ENCODE measurements at places on chromosomes 1 and 21.

- H3K4me1 ChIP-seq = peaks cover 8% of the 10 kb centered on the region
- no peaks in the 10 kb centered on the region for H3K27me3 ChIP-seq
- no peak overlapping the region for H3K4me3 ChIP-seq
- no peak overlapping the region for H3K27ac ChIP-seq
- no peaks in the 10 kb centered on the region for H3K36me3 ChIP-seq
Measured at GRCh38 chr1:113917400-113918082, 11.6 kb upstream of the HIPK1 start.

DNA sequence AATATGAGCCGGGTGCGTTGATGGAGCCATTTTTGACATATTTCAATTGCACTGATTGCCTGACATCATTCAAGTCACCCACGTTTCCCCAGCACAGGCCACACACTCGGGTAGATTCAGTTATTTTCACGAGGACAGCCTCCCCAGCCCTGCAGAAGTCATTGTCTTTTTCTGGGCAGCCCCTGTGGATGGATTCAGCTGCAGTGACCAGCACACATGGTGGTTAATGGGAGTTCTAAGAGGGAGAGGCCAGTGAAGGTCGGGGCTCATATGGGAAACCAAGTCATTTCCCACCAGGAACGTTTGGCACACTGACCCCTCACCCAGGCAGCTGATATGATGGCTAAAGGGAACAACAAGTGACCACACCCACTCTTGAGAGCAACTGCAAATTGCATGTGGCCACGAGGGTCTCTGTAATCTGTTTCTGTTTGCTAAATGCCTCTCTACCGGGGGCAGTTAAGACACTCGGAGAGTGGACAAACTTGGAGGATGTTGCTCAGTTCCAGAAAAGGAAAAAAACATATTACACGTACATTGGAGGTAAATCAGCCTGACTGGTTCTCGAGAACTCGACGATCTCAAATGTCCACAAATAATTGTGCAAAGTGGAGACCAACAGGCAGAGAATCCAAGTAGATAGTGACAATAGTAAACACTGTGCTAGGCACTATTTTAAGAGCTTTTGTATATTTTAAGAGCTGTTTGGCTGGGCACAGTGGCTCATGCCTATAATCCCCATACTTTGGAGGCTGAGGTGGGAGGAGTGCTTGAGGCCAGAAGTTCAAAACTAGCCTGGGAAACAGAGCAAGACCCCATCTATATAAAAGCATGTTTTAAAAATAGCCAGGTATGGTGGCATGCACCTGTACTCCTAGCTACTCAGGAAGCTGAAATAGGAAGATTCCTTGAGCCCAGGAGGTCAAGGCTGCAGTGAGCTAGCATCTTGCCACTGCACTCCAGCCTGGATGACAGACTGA is 167.2 kb upstream of the IRF2BP2 start:
- H3K36me3 ChIP-seq = no peaks in the 10 kb centered on the region
- H3K4me1 ChIP-seq = peaks cover 3% of the 10 kb centered on the region
- H3K27me3 ChIP-seq = peaks cover 5% of the 10 kb centered on the region
- H3K4me3 ChIP-seq = no peak overlapping the region

GRCh38 chr1:167555971-167556714 is 2.6 kb upstream of the CREG1 start:
- no peak overlapping the region for H3K27ac ChIP-seq
- no peaks in the 10 kb centered on the region for H3K4me1 ChIP-seq
- H3K27me3 ChIP-seq = no peaks in the 10 kb centered on the region
- H3K4me3 ChIP-seq = no peak overlapping the region

GRCh38 chr1:101000131-101000873 is 25.3 kb downstream of the DPH5 start:
- H3K4me3 ChIP-seq = no peak overlapping the region
- H3K36me3 ChIP-seq = no peaks in the 10 kb centered on the region
- H3K4me1 ChIP-seq = no peaks in the 10 kb centered on the region
- H3K27ac ChIP-seq = no peak overlapping the region

DNA sequence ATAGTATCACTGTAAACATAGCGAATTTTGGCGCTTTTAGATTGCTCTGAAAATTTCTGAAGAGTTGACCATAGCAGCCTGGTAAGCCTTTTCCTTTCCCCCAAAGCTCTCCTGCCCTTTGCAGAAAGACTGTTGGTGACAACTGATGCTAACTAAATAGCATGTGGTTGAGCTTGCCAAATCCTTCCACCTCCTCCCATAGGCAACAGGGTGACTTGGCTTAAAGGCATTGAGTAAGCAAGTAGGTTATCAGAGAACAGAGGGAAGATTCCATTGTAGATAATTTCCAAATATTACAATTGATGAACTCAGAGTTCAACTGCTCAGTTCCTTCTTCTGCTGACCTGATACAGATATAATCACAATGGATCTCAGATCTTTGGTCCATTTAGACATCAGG is 19.9 kb upstream of the HMGCL start:
- DNase-seq = no peak
- H3K27me3 ChIP-seq = peaks cover 3% of the 10 kb centered on the region
- no peaks in the 10 kb centered on the region for H3K36me3 ChIP-seq
- H3K27ac ChIP-seq = no peak overlapping the region
- H3K4me1 ChIP-seq = no peaks in the 10 kb centered on the region
- H3K4me3 ChIP-seq = no peak overlapping the region

DNA sequence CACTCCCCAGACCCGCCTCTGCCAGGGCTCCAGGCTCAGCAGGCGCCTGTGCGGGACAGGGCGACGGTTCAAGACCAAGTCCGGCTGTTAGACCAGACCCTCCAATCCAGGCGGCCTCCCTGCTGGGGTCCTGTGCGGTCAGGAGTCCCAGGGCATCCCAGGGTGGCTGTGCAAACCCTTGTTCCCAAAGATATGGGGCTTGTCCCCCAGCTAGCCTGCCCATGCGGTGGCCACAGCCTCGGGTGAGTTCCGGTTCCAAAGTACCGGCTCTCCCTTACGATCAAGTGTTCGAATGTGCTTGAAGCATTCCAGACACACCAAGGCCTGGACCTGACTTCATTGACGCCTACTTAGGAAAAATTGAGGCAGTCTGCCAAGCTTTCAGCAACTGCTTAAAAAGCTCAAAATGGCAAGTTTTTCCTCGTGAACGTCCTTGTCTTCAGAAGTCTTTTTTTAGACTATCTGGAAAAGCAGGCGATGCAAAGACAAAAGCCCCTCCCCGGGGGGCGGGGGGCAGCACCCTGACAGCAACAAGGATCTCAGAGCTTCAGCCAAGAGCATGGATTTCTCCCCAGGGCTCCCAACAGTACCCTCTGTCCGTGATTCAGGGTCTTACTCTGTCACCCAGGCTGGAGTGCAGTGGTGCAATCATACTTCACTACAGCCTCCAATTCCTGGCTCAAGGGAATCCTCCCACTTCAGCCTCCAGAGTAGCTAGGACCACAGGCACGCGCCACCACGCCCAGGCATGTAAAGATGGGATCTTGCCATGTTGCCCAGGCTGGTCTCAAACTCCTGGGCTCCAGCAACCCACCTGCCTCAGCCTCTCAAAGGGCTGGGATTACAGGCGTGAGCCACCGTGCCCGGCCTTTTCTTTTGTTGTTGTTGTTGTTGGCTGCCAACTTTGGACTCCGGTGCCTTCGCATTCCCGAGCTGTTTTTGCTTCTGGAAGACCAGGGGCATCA is 2.3 kb downstream of the FAAP20 start:
- H3K27me3 ChIP-seq = no peaks in the 10 kb centered on the region
- peak overlapping the region; percentile 29 for H3K4me3 ChIP-seq

- no peaks in the 10 kb centered on the region for H3K27me3 ChIP-seq
- no peaks in the 10 kb centered on the region for H3K36me3 ChIP-seq
- H3K4me3 ChIP-seq = no peak overlapping the region
- H3K27ac ChIP-seq = no peak overlapping the region
- peak; percentile 78 for DNase-seq
Measured at GRCh38 chr1:100703716-100704115, 15.8 kb upstream of the VCAM1 start.

GRCh38 chr1:208433086-208433485 is 188.9 kb upstream of the PLXNA2 start:
- no peaks in the 10 kb centered on the region for H3K4me1 ChIP-seq
- H3K4me3 ChIP-seq = no peak overlapping the region
- DNase-seq = peak; percentile 12
- no peak overlapping the region for H3K27ac ChIP-seq
- H3K36me3 ChIP-seq = no peaks in the 10 kb centered on the region
- no peaks in the 10 kb centered on the region for H3K27me3 ChIP-seq

DNA sequence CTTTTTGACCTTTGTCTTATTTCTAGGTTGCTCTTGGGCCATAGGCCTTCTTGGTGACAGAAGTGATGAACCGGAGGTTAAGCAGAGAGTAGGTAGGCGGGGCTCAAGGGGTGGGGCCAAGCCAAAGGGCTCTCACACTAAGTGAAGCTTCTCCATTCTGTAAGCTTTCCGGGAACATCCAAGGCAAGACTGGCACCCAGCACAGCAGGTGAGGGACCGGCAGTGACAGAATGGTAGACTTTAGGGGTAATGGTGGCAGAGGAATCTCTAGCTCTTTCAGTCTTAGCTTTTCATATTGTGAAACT is at the start of gene TNFAIP8L2:
Gene TNFAIP8L2, plus strand, starts transcription at position 135 of the 305 bp plus-strand sequence. CDS start 2,049 bp downstream, outside the sequence.
- H3K27ac ChIP-seq = no peak within 1 kb of the TSS
- no peaks in the 10 kb centered on the region for H3K27me3 ChIP-seq
- H3K4me3 ChIP-seq = no peak within 1 kb of the TSS
- no peak for DNase-seq
- H3K36me3 ChIP-seq = peaks cover 3% of the 10 kb centered on the region
- H3K4me1 ChIP-seq = no peaks in the 10 kb centered on the region

GRCh38 chr1:156908541-156908940 is 11.9 kb upstream of the LRRC71 start:
- H3K4me3 ChIP-seq = no peak overlapping the region
- no peaks in the 10 kb centered on the region for H3K27me3 ChIP-seq
- no peak for DNase-seq
- H3K4me1 ChIP-seq = peaks cover 34% of the 10 kb centered on the region
- H3K27ac ChIP-seq = no peak overlapping the region

DNA sequence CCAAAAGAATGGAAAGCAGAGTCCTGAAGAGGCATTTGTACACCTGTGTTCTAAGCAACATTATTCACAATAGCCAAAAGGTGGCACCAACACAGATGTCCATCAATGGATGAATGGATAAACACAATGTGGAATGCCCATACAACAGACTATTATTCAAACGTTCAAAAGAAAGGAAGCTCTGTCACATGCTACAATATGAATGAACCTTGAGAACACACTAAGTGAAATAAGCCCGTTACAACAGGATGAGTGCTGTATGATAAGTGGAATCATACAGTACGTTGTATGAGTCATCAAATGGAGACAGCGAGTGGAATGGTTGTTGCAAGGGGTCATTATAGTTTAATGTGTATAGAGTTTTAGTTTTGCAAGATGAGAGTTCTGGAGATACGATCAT is 80.1 kb downstream of the SH3BGR start:
- DNase-seq = no peak
- H3K4me3 ChIP-seq = no peak overlapping the region
- H3K36me3 ChIP-seq = no peaks in the 10 kb centered on the region
- H3K27me3 ChIP-seq = no peaks in the 10 kb centered on the region
- H3K4me1 ChIP-seq = no peaks in the 10 kb centered on the region

DNA sequence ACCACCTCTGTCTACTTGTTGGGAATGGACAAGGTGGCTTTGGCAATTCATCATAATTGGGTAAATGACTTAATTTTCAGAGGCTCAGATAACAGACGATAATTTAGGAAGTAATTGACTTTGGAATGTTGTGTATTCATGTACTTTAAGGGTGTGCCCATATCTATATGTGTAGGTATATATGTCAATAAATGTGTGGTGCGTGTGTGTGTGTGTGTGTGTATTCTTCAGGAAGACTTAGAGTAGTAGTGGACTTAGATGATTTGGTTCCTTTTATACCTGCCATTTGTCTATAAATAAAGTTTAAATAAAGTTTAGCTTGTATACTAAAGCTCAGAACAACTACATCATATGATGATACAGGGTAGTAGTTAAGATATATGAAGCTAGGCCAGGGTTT is 20.0 kb upstream of the JUN start:
- no peaks in the 10 kb centered on the region for H3K36me3 ChIP-seq
- no peaks in the 10 kb centered on the region for H3K27me3 ChIP-seq
- no peak overlapping the region for H3K4me3 ChIP-seq
- no peaks in the 10 kb centered on the region for H3K4me1 ChIP-seq
- no peak overlapping the region for H3K27ac ChIP-seq

DNA sequence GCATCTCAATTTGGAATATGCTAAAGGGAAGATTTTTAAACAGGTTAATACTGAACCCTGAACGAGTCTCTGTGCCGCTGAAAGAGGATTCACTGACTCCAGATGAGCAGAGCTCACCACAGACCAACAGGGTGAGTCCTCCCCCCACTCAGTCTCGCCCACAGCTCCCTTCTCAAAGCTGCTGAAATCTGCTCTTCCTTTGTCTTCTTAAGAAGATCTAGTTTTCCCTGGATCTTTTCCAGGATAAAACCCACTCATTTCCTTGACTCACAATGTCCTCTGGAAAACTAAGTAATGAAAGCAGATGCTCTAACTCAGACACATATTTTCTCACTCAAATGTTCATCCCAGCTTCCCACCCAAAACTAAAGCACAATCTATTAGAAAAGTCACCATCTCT is 447.0 kb upstream of the PKN2 start:
- no peak overlapping the region for H3K27ac ChIP-seq
- DNase-seq = no peak
- H3K36me3 ChIP-seq = no peaks in the 10 kb centered on the region
- no peaks in the 10 kb centered on the region for H3K4me1 ChIP-seq
- H3K4me3 ChIP-seq = no peak overlapping the region
- no peaks in the 10 kb centered on the region for H3K27me3 ChIP-seq

- peaks cover 13% of the 10 kb centered on the region for H3K4me1 ChIP-seq
- peak overlapping the region; percentile 98 for H3K4me3 ChIP-seq
- DNase-seq = peak; percentile 46
- peak overlapping the region; percentile 88 for H3K27ac ChIP-seq
- no peaks in the 10 kb centered on the region for H3K36me3 ChIP-seq
Measured at GRCh38 chr1:225882694-225883615, 775 bp upstream of the TMEM63A start.

- H3K27me3 ChIP-seq = no peaks in the 10 kb centered on the region
- H3K4me3 ChIP-seq = no peak overlapping the region
- H3K27ac ChIP-seq = no peak overlapping the region
- DNase-seq = no peak
- H3K4me1 ChIP-seq = no peaks in the 10 kb centered on the region
- peaks cover 40% of the 10 kb centered on the region for H3K36me3 ChIP-seq
Measured at GRCh38 chr1:1758692-1759455, 19.4 kb downstream of the NADK start.
